Amygdala (tissue), 56 donors: ENCODE measurements at places on chromosomes 2 and 18.

- DNase-seq: no peak
Measured at GRCh38 chr18:57077005-57077765, 69.7 kb upstream of the BOD1L2 start.

- no peak for DNase-seq
Measured at GRCh38 chr2:85981579-85982247, 92.9 kb upstream of the ST3GAL5 start.

GRCh38 chr2:68356599-68357239 lies 8.4 kb upstream of the PLEK start:
- DNase-seq: no peak

- no peak for DNase-seq
Measured at GRCh38 chr2:159140070-159140769, 146.3 kb downstream of the WDSUB1 start.

DNA sequence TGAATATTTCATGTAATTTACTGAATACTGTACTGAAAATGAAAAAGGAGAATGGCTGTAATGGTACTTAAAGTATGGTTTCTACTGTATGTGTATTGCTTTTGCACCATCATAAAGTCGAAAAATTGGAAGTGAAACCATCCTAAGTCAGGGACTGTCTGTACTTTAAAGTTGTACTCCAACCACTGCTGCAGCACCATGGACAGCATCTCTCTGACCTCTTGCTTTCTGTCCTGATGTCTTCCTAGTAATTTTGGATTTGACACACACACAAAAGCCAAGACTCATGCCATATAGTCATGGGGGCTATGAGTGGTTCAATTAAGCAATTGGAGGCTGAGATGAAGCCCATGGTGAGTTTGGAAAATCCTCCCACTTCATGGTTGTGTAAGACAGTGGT lies 256.3 kb upstream of the PKDCC start:
- DNase-seq: no peak

- no peak for DNase-seq
Measured at GRCh38 chr2:98773907-98774306, 43.0 kb upstream of the MGAT4A start.

DNA sequence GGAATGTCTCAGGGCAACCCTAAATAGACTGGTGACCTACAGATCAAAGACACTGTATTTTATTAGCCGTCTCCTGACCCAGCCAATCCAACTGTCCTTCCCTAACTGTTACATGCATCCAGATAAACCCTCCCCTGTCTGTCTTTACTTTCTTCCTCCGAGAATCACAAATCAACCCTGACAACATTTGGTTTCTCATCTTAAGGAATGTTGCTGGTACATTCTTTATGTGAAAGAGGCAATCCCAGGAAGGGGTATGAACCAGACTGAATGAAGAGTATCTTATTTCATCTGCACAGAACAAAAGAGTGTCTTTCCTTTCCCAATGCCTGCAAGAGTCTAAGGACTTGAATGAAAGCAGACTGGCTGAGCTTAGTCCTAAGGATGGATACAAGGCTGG lies 113.9 kb upstream of the LTBP1 start:
- DNase-seq: no peak

- DNase-seq: no peak
Measured at GRCh38 chr2:64637931-64638330, 15.8 kb downstream of the SERTAD2 start.

DNA sequence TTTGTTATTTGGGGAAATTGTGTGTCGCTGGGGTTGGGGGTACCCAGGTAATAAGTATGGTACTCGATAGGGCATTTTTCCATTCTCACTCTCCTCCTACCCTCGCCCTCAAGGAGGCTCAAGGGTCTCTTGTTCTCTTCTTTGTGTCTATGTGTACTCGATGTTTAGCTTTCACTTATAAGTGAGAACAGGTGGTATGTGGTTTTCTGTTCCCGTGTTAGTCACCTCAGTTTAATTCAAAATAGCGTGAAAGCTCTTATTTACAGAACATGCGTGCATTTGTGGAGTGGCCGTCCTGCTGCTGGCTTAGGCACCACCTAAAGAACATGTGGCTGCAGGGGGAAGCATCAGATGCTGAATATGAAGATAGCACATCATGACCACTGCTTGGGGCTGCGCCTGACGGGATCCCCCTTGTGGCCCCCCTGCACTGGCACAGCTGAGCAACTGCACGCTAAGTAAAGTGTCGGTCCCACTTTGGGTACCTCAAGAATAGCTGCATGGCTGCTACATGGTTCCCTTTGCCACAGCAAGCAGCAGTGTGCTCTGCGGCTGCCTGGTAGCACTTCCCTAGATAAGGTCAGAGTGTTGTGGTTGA lies 569.0 kb downstream of the DCDC2C start:
- DNase-seq: no peak

DNA sequence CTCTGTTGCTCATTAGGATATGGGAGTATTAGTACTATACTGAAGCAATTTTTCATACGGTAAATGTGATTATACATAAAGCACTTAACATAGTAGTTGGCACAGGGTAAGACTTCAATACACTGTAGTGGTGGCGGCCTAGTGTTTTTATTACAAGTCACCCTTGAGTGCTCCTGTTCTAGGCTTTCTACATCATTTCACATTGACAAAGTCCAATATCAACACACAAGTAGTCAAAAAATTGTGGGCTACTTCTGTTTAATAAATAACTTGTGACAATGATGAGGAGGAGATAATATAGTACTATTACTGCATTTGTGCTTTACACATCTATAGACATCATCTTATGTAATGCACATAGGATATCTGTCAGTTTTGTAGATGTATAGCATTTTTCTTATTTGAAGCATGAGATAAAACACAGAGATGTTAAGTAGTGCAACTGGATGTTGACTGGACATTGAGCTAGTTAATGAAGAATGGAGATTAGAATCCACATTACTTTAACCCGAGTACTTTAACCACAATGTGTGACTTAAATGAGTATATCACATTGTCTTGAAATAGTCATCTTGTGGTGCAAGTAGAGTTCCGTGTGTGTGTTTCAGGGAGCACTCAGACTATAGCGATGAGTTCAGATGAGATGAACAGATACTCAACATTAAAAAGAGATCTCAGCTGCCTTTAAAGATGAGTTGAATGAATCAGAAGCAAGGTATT lies 134.8 kb downstream of the ZNF385B start:
- no peak for DNase-seq

DNA sequence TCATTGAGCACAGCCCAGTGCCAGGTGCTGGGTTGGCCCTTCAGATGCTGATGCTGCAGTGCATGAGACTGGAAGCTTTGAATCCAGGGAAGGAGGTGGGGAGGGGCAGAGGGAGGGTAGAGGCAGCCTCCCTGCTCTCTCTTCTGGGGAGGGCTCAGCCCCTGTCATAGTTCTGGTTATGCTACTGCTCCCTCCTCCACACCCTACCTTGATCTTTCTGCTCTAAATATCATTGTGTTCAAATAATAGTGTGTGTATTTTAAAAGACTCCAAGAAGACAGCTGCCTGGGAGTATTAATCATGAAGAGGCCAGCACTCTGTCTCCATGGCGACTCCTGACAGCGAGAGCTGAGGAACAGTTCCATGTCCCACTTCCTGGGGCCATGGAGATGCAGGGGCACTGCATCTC lies 3.8 kb upstream of the EGR4 start:
- DNase-seq: no peak

DNA sequence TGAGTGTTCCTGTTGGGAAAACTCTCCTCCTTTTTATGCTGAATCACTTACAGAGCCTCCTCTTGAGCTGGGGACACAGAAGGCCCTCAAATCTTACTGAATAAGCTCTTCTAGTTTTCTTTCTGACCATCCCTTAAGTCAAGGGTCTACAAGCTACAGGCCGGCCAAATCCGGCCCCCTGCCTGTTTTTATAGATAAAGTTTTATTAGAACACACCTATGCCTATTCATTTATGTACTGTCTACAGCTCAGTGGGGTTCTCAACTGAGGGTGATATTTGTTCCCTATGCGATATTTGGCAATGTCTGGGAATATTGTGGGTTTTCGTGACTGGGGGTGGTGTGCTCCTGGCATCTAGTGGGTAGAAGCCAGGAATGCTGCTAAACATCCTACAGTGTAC lies 14.0 kb downstream of the CDC42EP3 start:
- no peak for DNase-seq

- no peak for DNase-seq
Measured at GRCh38 chr2:29014811-29015421, 33.8 kb downstream of the TOGARAM2 start.

DNA sequence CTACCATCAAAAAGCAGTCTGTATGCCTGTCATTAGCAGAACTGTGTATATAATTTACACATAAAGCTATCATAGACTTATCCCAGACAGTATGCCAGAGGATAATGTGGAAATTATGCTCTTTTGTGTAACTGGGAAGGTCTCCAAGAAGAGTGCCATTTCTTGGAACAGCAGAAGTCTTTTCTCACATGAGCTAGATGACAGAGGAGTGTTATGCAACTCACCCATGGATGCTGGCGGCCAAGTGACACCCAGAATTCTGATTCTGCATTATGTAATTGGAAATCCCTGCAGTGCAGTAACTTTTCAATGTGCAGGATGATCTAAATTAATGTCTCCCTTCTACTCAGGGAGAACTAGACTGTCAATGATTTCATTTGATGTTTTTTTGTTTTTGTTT lies 160.0 kb downstream of the UBE2E3 start:
- DNase-seq: no peak

DNA sequence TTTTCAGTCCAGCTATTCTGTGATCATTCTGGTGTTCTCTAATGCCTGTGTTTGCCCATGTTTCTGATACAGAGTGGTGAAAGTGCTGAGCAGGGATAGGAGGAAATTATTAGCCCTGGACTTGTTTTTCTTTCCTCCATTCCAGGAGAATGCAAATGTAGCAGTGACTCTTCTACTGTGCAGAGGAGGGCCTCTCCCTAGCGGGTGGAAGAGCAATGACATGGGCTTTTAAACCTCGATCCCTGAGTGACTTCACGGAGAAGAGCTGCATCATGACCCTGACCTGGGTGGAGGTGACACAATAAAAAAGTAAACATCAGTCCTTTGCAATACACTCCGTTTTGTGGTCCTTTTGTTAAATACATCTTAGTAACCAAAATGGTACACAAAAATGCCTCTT lies 68.0 kb upstream of the NETO1 start:
- no peak for DNase-seq

- no peak for DNase-seq
Measured at GRCh38 chr2:172464400-172465129, 37.2 kb downstream of the ITGA6 start.

DNA sequence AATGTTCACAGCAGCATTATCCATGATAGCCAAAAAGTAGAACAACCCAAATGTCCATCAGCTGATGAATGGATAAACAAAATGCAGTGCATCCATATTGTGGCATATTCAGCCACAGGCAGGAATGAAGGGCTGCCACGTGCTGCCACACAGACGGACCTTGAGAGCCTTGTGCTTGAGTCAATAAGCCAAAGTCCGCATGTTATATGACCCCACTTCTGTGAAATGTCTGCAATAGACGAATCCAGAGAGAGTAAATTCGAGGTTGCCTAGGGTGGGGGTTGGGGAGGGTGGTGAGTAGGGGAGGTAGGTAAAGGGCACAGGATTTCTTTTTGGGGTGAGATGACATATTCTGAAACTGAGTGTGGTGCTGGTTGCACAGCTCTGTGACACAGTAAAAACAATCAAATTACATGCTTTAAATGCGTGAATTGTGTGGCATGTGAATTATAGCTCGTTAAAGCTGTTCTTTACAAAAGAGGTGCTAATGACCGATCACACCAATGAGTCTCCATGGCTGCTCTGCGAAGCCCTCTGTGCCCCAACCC lies 38.9 kb upstream of the LDLRAD4 start:
- no peak for DNase-seq

GRCh38 chr18:36296650-36297416 lies 680 bp upstream of the FHOD3 start:
- peak; percentile 77 for DNase-seq

DNA sequence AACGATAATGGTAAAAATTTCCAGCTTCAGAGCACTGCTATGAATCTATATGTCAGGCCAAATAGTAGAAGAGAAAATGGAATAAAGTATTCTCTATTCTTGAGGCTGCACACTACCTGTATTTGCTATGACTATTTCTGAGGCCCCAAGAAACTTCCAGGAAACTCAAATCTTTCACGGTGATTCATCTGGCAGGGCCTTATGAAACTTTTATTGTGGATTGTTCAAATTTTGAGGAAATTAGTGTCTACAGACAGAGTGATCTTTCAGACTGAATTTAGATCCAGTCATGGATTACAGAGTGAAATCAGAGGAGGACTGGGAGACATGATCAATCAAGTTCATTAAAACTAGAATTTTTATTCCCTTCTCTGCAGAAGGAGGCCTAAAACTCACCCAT lies 4.1 kb upstream of the VSNL1 start:
- no peak for DNase-seq

GRCh38 chr2:23286758-23287704 lies 97.9 kb upstream of the KLHL29 start:
- no peak for DNase-seq

DNA sequence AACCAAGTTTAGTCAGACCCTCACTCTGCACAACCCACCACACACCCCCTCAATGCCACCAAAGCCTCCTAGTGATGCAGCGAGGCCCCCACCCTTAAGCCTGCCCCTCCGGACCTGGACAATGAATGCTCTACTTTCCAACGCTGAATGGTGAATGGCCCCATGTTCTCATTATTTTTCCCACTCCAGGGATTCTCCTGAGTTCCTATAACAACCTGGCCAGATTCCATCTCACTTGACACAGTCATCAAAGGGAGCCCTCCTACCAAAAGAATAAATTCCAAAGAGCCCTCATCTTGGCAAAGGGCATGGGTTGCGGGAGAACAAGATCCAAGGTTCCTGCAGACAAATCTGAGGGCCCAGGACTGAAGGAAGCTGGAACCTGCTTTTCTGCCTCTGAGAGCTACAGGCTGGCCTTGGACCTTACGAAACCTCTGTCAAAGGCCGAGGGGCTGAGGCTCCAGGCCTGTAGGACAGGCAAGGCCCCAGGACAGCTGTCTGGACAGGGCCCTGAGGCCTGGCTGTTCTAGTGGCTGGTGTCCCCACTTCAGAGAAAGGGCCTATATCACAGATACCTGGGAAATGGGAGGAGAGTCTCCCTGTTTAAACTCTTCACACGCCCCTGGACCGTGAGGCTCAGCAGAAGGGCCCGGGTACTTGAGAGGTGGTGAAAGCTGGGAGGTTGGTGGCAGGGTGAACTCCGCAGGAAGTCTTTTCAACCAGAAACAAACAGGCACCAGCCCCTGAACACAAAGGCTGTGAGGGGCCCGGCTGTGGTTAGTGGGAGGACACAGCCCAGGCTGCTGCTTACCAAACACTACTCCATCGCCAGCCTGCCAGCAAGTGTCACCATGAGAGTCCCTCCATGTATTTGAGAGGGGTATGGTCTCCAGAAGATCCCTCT lies 27.3 kb downstream of the SFXN5 start:
- DNase-seq: no peak

- no peak for DNase-seq
Measured at GRCh38 chr18:36329684-36330434, 32.3 kb downstream of the FHOD3 start.

- no peak for DNase-seq
Measured at GRCh38 chr2:37631698-37632097, 39.7 kb downstream of the CDC42EP3 start.

- DNase-seq: no peak
Measured at GRCh38 chr18:29629493-29630036, 1413.0 kb downstream of the DSC3 start.
